ENCODE measurements at places on chromosomes 11 and 22.

GRCh38 chr11:121513807-121514206 lies 61.0 kb upstream of the SORL1-AS1 start:
- no peak overlapping the region for H3K4me3 ChIP-seq
- no peaks in the 10 kb centered on the region for H3K4me1 ChIP-seq
- no peak for DNase-seq
- H3K27ac ChIP-seq = no peak overlapping the region
- no peaks in the 10 kb centered on the region for H3K36me3 ChIP-seq
- no peaks in the 10 kb centered on the region for H3K27me3 ChIP-seq

- no peak overlapping the region for H3K4me3 ChIP-seq
- no peak overlapping the region for H3K27ac ChIP-seq
- DNase-seq = no peak
- H3K4me1 ChIP-seq = peaks cover 13% of the 10 kb centered on the region
These were observed 5.6 kb upstream of the SYT8 start for GRCh38 chr11:1829039-1829820.

DNA sequence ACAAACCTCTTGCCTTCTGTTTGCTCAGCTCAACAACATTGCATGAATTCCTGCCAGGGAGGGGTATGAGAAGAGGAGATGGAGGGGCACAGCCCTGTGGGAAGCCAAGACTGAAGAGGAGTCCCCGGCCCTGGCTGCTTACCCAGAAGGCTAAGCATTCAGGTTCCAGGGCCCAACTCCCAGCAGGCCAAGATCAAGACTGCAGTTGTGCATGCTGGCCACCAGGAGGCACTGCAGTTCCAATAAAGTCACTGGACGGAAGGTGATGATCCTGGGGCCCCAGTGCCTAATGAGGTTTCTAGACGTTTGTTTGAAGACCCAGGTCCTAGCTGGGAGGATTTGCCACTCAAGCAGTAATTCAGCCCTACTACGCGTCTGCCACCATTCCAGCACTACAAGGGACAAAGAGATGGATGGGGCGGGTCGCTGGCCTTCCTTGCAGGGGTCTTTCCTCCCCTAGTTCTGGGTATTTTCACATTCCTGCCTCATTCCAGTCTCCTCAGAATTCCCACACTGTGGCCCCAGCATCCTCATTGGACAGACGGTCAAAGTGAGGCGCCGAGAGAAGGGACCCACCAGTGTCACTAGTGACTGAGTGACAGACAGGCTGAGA lies 23.6 kb downstream of the ALX4 start:
- no peak overlapping the region for H3K27ac ChIP-seq
- H3K4me3 ChIP-seq = no peak overlapping the region
- no peaks in the 10 kb centered on the region for H3K4me1 ChIP-seq
- no peaks in the 10 kb centered on the region for H3K27me3 ChIP-seq

DNA sequence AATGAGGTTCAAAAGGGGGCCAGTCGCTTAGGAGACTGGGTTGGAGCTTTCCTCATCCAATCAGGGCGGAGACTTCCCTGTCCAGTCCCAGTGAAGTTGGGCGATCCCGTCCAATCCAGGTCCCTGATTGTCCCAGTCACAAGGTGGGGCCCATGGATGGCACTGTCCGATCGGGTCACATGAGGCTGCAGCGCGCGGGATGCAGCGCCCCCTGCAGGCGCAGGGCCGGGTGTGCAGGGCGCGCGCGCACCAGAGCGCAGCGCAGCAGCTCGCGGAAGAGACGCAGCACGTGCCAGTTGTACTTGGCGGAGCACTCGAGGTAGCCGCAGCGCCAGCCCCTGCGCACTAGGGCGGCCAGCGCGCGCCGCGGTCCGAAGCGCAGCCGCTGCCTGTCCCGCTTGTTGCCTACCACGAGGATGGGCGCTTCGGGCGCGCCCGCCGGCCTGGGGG lies 2.3 kb downstream of the RASL10A start:
- no peak overlapping the region for H3K27ac ChIP-seq
- peak; percentile 86 for DNase-seq
- H3K4me1 ChIP-seq = peaks cover 18% of the 10 kb centered on the region
- H3K36me3 ChIP-seq = peaks cover 7% of the 10 kb centered on the region
- peaks cover 21% of the 10 kb centered on the region for H3K27me3 ChIP-seq

GRCh38 chr11:68416070-68416578 lies 44.4 kb upstream of the PPP6R3 start:
- H3K36me3 ChIP-seq = peaks cover 38% of the 10 kb centered on the region
- H3K27ac ChIP-seq = no peak overlapping the region
- no peak overlapping the region for H3K4me3 ChIP-seq
- H3K27me3 ChIP-seq = no peaks in the 10 kb centered on the region

GRCh38 chr22:50678218-50678650 lies 5.6 kb downstream of the SHANK3 start:
- no peaks in the 10 kb centered on the region for H3K36me3 ChIP-seq
- no peaks in the 10 kb centered on the region for H3K27me3 ChIP-seq
- H3K27ac ChIP-seq = no peak overlapping the region
- H3K4me3 ChIP-seq = no peak overlapping the region
- DNase-seq = peak; percentile 7

GRCh38 chr22:29193021-29193420 lies 12.7 kb upstream of the EMID1 start:
- H3K4me1 ChIP-seq = peaks cover 9% of the 10 kb centered on the region
- DNase-seq = no peak
- no peak overlapping the region for H3K4me3 ChIP-seq

- H3K27ac ChIP-seq = no peak overlapping the region
- DNase-seq = no peak
- H3K4me1 ChIP-seq = peaks cover 13% of the 10 kb centered on the region
- no peaks in the 10 kb centered on the region for H3K27me3 ChIP-seq
- no peak overlapping the region for H3K4me3 ChIP-seq
These were observed 758.4 kb downstream of the KCNA4 start for GRCh38 chr11:29258411-29258810.

- peaks cover 38% of the 10 kb centered on the region for H3K4me1 ChIP-seq
- no peak for DNase-seq
- peak overlapping the region; percentile 95 for H3K4me3 ChIP-seq
- H3K27me3 ChIP-seq = no peaks in the 10 kb centered on the region
- H3K27ac ChIP-seq = peak overlapping the region; percentile 95
- H3K36me3 ChIP-seq = no peaks in the 10 kb centered on the region
These were observed 1.8 kb downstream of the BCL9L start for GRCh38 chr11:118923721-118924587.

DNA sequence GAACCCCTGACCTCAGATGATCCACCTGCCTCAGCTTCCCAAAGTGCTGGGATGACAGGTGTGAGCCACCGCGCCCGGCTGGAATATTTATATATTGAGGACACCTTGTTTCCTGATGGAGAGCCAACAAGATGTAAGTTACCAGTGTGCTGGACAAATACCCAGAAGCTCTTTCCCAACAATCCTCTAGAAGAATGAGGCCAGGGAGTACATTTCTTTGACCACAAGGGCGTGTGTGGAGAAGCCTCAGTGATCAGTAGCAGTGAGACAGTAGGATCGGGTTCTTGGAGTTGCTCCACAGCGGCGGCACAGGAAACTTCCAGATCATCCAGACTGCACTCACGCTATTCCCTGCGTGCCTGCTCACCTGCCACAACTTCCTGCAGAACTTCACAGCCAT lies 10.3 kb upstream of the POLA2 start:
- H3K36me3 ChIP-seq = no peaks in the 10 kb centered on the region
- no peaks in the 10 kb centered on the region for H3K4me1 ChIP-seq

GRCh38 chr11:20566591-20567434 lies 32.6 kb upstream of the SLC6A5 start:
- no peaks in the 10 kb centered on the region for H3K27me3 ChIP-seq
- H3K4me1 ChIP-seq = no peaks in the 10 kb centered on the region
- DNase-seq = no peak

DNA sequence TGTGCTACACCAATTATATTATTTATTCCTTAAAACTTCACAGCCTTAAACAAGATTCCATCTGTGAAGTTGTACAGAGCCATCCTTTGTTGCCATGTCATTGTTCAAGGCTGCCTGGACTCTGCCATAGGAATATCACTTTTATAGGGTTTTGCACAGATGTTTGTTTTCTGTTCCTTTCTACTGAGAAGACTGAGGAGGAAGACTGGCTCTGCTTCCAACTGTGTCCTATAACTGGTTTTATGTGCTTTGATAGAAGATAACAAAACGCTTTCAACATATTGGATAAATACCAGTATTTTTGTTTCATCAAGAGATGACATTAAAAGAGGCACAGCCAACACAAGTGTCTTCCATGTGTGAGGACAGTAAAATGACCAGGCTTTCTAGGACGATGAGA lies 120.6 kb downstream of the CD44 start:
- no peaks in the 10 kb centered on the region for H3K4me1 ChIP-seq
- no peaks in the 10 kb centered on the region for H3K27me3 ChIP-seq
- H3K4me3 ChIP-seq = no peak overlapping the region
- H3K27ac ChIP-seq = no peak overlapping the region

GRCh38 chr22:43967069-43967468 lies 11.8 kb downstream of the SAMM50 start:
- H3K27me3 ChIP-seq = no peaks in the 10 kb centered on the region
- no peak overlapping the region for H3K4me3 ChIP-seq

DNA sequence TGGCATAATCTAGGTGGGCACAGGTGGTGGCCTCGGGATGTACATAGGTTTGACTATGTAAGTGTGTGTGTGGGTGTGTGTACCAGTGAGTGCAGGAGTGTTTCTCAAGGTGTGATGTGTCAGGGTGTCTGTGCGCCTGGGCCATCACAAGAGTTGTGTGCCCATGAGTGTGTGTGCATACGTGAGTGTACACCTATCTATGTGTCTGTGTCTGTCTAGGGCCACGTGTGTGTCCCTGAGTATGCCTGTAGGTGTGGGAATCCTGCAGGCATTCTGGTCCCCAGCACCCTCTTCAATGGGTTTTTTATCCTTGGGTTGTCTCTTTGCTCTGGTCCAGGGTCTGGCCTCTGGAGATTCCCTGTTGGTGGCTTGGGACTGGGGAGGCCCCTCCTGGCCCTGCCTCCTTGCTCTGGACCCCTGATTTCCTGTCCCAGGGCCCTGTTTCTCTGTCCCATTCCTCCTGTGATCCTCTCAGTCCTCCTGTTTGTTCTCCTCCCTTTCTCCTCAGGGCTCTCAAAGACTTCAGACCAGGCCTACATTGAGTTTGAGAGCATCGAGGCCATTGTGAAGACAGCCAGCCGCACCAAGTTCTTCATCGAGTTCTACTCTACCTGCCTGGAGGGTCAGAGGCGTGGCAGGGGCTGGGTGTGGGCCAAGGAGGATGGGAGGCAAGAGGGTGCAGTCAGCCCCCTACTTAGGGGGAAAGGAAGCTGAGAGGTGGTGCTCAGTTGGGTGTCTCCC lies 9.4 kb downstream of the INPPL1 start:
- peaks cover 27% of the 10 kb centered on the region for H3K4me1 ChIP-seq
- H3K36me3 ChIP-seq = peaks cover 79% of the 10 kb centered on the region
- DNase-seq = no peak

- H3K27ac ChIP-seq = peak overlapping the region; percentile 87
- H3K4me3 ChIP-seq = peak overlapping the region; percentile 68
- H3K36me3 ChIP-seq = no peaks in the 10 kb centered on the region
- no peaks in the 10 kb centered on the region for H3K27me3 ChIP-seq
These were observed 386.6 kb upstream of the NARS2 start for GRCh38 chr11:78961247-78961646.

GRCh38 chr11:6717426-6717825 lies 34.3 kb upstream of the MRPL17 start:
- DNase-seq = no peak
- no peaks in the 10 kb centered on the region for H3K4me1 ChIP-seq
- no peaks in the 10 kb centered on the region for H3K36me3 ChIP-seq
- no peak overlapping the region for H3K27ac ChIP-seq
- H3K4me3 ChIP-seq = no peak overlapping the region

DNA sequence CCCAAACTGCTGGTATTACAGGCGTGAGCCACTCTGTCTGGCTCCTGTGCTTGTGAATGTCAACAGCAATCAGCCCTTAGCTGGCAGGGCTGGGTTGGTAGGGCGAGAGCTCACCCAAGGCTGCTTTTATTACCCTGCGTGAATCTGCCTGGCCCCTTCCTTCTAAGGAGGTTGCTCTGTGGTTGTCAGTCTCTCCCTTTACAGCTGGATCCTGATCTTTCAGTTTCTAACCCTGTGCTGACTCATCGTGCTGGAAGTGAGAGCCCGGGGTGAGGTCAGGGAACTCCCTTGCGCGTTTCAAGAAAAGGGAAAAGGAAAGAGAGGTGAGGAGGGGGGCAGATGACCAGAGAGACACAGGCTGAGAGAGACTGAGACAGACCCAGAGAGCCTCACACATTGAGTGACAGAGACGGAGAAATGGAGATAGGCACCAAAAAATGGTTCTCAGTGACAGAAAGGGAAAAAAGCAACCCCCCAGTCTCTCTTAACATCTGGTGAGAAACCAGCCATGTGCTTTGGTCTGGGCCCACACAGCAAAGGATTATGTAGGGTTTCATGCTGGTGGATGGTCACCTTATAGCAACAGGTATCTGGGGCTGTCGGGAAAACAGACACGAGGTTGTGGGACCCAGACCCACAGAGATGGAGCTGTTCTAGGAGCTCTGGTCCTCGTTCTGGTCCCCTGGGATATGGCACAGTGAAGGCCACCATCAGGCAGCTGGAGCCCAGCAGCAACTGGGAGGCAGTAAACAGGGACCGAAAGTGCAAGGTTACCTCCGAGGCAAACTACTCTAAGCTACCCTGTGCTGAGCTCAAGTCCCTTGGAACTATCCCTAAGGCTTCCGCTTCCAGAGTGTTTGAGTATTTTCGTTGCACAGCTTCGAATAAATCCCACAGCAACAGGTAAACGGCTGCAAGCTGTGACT lies 2.5 kb downstream of the TCN2 start:
- H3K36me3 ChIP-seq = no peaks in the 10 kb centered on the region
- H3K4me1 ChIP-seq = peaks cover 10% of the 10 kb centered on the region
- no peak overlapping the region for H3K4me3 ChIP-seq
- DNase-seq = no peak

DNA sequence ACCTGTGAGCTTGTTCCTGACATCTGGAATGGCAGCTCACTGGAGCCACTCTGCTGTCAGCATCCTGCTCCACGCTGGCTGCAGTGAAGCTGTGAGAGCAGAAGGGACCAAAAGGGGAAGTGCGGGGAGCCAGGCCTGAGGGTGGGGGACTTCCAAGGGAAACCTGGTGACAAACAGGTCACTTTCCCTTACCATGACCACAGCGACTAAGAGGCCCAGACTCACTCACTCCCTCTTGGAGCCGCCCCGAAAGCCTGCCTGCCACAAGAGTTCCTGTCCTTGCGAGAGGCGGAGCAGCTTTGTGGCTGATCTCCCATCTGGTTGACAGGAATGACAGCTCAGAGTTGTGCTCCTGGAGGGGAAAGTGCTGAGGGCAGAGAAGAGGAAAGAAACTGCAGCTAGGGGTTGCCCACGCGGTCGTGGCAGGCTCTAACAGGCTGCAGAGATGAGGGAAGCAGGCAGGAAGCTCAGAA lies 183.8 kb upstream of the NTM start:
- H3K4me1 ChIP-seq = no peaks in the 10 kb centered on the region
- H3K27ac ChIP-seq = no peak overlapping the region
- no peaks in the 10 kb centered on the region for H3K36me3 ChIP-seq

- no peak for DNase-seq
- H3K4me1 ChIP-seq = peaks cover 15% of the 10 kb centered on the region
- no peak overlapping the region for H3K27ac ChIP-seq
- H3K4me3 ChIP-seq = no peak overlapping the region
- no peaks in the 10 kb centered on the region for H3K27me3 ChIP-seq
These were observed 19.9 kb upstream of the DKK3 start for GRCh38 chr11:12028303-12028702.

- DNase-seq = no peak
- H3K36me3 ChIP-seq = no peaks in the 10 kb centered on the region
These were observed 8.1 kb downstream of the ARHGAP8 start for GRCh38 chr22:44760476-44760875.

Measured in SK-N-SH (cell line).